ENCODE measurements at places on chromosomes 1 and 21. TPM values are rescaled to one million over a fixed set of nuclear protein-coding genes. Genes with fewer than 3 reads are reported as not detected.
A peak's percentile ranks its signal among the peaks of the same experiment; 100 is the strongest.

GRCh38 chr1:41882486-41882885 lies 36.2 kb downstream of the HIVEP3 start:
- DNase-seq, result no peak

- DNase-seq, result no peak
Observed at GRCh38 chr1:183942933-183943693, 94.4 kb downstream of the COLGALT2 start.

GRCh38 chr21:33541756-33542639 lies at the start of gene GART:
TSS of gene GART (minus strand) at chr21:33542117. CDS start at chr21:33539315, 2,802 bp downstream.
- peak; percentile 74 for DNase-seq

Gene TSPAN2
- total RNA-seq, result 0.30 TPM

Gene CASQ1
- total RNA-seq, result not detected

Measured in activated T-cell treated with anti-CD3 and anti-CD28 coated beads, Interleukin-2, amount 50 U/mL, for 4 hours (primary cell).